Activated T-helper 1 cell treated with anti-CD3 and anti-CD28 coated beads, Interleukin-2, amount 50 U/mL, for 16 hours (primary cell): ENCODE measurements at places on chromosomes 7 and 10.

DNA sequence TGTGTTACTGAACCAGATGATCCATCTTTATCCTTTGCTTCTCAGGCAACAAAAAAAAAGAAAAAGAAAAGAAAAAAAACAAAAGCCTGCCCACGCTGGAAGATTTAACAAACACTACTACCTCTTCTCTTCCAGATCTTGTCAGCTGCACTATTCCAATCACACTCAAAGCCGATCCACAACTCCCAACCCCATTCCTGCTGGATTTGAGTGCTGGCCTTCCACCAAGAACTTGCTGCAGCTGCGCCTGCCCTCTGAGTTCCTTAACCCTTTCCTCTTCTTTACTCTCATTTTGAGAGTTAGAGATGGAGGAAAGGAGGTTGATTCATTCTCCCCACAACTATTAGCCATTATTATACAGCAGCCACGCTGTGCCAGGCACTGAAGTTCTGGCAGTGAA is 16.0 kb upstream of the ITGA8 start:
- no peak for DNase-seq

GRCh38 chr7:70098133-70098561 is 499.9 kb downstream of the AUTS2 start:
- no peak for DNase-seq

GRCh38 chr10:69831231-69831855 is 29.6 kb downstream of the COL13A1 start:
- DNase-seq = no peak

- no peak for DNase-seq
Observed at GRCh38 chr10:110531687-110532086, 34.0 kb downstream of the DUSP5 start.

DNA sequence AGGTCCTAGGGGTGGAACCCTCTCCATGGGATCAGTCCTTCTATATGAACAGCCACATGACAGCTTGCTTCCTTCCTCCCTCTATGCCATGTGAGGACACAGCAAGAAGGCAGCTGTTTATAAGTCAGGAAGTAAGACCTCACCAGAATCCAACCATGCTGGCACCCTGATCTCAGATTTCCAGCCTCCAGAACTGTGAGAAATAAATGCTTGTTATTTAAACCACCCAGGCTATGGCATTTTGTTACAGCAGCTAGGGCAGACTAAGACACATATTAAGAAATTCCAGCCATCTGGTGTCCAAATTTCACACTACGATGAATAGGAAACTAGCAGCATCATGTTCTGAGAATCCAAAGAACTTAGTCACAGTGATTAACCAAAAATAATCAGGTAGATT is 140.1 kb downstream of the ZFAND4 start:
- DNase-seq = no peak

GRCh38 chr7:1042492-1042833 is 1.9 kb upstream of the GPR146 start:
- DNase-seq = no peak

DNA sequence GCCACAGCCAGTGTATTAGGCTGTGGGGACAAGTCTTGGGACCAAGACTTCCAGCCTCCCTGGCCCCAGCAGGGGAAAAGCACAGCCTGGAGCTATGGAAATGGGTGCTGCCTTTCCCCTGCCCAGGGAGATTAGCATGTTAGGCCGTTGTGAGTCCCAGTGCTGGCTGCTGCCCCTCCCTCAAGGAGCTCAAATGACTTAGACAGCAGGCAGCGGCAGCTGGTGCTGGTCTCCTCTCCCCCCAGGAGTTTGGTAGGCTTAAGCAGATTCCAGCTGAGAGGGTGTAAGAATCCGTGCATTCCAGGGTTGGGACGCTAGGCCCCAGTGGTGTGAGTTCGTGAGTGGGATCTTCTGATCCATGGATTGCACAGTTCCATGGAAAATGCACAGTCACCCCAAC is 301.5 kb upstream of the PHF14 start:
- DNase-seq = no peak

- DNase-seq = no peak
Observed at GRCh38 chr10:72503694-72504438, 122.0 kb downstream of the MICU1 start.

DNA sequence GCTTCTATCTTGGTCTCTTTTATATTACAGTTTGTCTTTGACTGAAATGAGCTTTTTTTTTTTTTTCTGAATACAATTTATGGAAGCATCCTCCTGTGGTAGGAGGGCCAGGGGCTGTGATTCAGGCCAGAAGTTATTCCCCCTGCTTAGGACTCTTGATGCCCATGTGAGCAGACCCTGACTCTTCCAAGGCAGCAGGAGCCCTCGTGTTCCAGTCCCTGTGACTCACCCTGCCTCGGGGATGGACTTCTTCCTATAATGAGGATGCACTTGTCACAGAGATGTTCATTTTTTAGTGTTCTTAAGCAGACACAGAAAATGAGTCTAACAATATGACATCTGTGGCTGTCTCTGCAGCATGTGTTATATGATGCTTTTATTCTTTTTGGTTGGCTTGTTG is 1293.7 kb upstream of the AUTS2 start:
- DNase-seq = no peak

GRCh38 chr7:94907811-94908322 is 473 bp downstream of the PPP1R9A start:
- DNase-seq = no peak

DNA sequence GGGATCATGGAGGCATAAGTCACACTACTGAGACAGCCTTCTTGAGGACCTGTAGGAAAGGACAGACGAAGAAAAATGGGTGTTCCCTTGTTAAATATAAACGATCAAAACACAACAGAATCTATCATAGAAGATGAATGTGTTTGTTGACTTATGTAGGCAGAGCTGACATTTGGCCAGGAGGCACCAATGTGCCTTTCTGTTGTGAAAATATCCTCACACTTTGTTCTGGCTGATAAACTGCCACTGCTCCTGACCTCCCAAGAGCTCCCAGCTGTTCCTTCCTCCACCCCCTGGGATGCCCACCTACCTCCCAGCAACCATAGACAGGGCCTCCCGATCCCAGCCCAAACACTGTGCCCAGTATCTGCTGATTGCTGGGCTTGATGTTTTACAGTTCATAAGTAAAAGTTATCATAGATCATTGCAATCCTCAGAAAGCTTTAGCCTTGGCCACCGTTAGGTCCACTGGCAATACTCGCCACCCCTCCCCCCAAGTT is 116.6 kb downstream of the CTTNBP2 start:
- no peak for DNase-seq

- DNase-seq = no peak
Observed at GRCh38 chr10:74418285-74418872, 267.4 kb downstream of the ADK start.

DNA sequence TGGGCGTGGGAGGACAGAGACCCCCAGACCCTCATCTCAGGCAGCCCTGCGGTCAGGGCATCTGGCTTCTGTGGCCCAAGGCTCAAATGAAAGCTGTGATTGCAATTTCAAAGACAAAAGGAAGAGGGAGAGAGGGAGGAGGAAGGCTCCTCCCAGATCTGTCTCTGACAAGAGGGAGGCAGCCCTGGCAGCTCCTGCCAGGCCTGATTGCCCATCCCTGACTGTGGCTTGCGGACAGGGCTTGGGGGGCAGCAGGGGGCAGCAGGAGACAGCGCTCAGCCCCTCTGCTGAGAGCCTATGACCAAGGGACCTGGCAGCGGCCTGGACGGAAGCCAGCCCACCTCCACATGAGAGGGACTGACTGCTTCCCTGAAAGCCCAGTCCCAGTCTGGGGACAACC is 91.8 kb downstream of the PTPRN2 start:
- DNase-seq = no peak

GRCh38 chr7:142749218-142749993 is at the start of gene PRSS1:
Gene PRSS1 (plus strand): TSS chr7:142749472. CDS start chr7:142749485, 13 bp downstream.
- no peak for DNase-seq

GRCh38 chr7:53383131-53383530 is 347.7 kb downstream of the POM121L12 start:
- DNase-seq = no peak

- no peak for DNase-seq
Observed at GRCh38 chr7:142646386-142647140, 102.7 kb upstream of the PRSS1 start.

- no peak for DNase-seq
Observed at GRCh38 chr7:121002048-121002756, 13.7 kb downstream of the CPED1 start.

DNA sequence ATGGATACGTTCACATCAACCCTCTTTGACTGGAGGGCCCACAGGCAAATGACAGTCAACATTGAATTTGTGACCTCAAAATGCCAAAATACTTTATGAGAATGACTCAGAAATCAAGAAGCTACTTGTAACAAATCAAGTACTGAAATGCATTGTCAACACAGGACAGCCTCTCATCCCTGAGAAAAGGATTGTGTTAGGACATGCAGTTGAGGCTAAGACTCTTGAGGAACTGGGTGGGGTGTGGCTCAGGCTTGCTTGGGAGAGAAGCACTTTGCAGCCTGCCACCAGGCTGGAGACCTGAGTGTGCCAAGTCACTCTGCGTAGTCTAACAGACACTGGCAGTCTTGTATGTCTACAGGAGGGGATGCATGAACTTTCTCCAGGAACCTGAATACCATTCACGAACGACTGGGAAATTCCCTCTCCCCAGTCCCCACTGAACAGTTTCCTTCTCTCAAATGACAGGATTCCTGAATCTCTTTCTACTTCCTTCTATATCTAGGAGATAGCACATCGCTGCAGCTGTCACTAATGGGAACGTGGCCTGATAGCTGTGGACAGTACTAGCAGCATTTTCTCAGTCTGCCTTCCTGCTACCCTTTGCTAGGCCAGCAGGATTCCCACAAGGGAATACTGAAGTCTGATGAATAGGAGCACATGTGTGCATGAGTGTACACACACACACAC is 3.3 kb upstream of the SMO start:
- no peak for DNase-seq

DNA sequence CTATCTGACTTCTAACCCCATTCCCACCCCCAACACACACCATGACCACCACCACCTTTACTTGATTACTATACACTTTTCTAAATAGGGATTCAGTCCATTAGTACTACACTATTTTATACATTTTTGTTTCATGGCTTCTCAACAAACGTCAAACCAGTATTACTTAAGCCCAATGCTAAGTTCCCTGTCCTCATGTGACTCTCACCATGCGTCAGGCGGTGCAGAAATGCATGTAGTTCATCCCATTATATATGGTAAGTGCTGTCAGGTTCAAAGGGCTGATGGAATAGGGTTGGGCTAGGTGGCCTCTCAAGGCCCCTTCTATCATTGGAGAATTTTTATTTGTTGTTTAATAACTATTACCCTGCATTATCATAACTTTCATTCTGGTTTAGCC is 19.5 kb upstream of the VPS41 start:
- no peak for DNase-seq

- DNase-seq = no peak
Observed at GRCh38 chr7:18667466-18667865, 171.9 kb downstream of the HDAC9 start.

DNA sequence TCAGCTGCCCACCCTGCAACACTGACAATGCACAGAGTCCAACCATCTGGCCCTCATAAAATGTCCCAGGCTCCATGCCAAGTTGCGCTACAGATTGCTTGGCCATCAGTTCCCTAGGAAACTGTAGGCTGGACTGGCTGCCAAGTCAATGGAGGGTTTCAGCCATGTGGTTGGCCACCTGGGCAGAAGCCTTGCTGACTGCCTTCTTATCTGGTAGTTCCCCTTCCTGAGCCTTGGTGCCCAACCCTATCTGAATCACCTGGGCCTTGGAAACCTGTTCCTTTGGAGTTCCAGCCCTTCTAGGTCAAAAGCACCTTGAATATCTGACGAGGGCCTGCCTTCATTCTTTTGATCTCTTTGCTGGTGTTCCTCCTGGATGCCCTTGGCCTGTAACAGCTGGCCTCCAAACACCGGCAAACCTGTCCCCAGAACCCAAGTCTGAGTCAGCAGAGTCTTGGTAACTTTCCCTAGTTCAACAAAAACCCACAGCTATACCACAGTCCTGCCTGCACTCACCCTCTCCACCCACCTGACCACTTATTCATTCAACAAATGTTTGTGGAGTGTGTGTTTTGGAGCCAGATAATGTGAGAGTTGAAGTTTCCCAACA is 37.4 kb upstream of the KDM7A start:
- no peak for DNase-seq

GRCh38 chr10:132467464-132468149 is 70.0 kb upstream of the INPP5A start:
- DNase-seq = no peak

- no peak for DNase-seq
Observed at GRCh38 chr10:77671594-77672252, 34.1 kb upstream of the KCNMA1 start.

DNA sequence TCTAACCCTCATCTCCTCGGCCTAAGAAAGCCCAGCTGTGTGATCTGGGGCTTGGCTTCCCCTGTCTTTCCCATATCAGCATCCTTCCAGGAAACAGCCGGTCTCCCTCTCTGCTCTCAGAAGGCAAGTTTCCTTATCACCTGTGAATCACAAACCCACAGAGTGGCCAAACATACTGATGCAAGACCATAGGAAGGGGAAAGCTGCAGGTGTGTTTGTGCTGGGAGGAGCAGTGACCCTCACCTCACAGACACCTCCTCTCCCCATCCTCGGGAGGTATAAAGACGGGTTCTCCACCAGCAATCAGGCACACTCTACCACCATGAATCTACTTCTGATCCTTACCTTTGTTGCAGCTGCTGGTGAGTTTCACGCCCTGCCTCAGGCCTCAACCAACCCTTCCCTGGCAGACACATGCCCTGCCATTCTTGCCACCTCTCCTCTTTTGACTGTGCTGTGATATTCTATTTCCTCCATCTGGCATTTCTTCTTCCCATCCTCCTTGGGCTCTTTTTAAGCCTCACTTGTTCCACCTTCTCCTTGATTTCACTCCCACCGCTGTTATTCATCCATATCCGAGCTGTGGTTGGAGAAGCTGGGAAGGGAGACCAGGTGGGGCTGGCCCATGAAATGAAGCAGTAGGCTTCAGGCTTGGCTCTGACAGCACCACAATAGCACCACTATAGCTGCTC is at the start of gene PRSS2:
Gene PRSS2 (plus strand): TSS at position 310 of the 692 bp plus-strand sequence. CDS start 13 bp downstream, at position 323.
- no peak for DNase-seq

GRCh38 chr10:6173203-6173602 is 29.5 kb upstream of the PFKFB3 start:
- DNase-seq = peak; percentile 23

DNA sequence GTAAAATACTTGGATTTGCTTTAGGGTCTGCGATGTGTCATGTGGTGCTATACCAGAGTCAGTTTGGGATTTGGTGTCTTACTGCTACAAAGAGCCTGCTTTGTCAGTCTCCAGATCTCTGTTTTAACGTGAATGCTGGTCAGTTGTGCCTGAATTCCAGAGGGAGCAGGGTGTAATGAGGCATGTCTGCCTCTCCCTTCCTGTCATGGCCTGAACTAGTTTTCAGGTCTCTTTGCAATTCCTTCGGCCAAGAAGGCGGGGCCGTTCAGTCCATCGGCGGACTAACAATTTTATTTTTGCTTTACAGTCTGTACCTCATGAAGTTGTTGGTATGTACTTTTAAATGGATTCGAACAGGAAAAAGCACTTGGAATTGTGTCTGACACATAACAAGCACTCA is 465.1 kb upstream of the ADARB2 start:
- no peak for DNase-seq
